ENCODE measurements at places on chromosomes 7 and 10. TPM values are rescaled to one million over a fixed set of nuclear protein-coding genes. Genes with fewer than 3 reads are reported as not detected.

DNA sequence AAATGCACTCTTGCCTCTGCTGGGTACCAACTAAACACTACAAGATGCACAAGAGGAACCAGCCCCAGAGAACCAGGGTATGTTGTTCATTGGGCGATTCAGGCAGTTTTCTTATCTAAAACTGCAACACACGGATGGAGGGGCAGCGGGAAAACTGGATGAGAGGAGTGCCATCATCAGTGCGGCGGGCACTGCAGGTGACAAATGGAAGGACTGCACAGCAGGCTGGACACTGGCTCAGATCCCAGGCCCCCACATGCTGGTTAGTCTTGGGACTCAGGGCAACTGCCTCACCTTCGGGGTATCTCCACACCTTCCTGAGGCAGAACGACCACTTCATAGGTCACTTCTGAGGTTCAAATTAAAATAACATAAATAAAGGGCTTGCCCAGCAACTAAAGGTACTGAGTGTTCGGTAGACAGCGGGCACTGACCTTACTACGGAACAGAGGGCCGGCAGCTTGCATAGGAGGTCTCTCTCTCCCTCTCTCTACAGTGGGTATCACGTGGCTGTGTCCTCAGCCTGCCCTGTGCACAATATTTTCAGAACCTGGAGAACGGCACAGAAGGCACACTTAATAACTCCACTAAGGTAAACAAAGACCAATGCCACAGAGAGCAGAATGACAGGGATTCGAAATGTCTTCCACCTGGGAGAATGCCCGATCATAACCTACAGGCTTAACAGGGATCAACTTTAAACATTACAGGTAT lies 72.1 kb downstream of the GRB10 start:
- no peak for DNase-seq

SLC18A3 gene
- not detected for total RNA-seq

DNA sequence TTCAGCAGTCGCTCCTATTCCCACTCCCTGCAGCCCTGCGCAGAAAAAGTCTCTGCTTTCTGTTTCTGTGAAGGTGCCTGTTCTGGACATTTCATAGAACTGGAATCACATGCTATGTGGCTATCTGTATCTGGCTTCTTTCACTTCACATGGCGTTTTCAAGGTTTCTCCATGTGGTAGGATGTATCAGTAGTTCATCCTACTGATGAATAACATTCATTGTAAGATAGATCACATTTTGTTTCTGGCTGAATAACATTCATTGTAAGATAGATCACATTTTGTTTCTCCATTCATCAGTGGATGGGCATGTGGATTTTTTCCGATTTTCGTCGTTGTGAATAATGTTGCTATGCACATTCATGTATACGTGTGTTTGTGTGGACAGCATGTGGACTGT lies 44.5 kb downstream of the HSPA12A start:
- no peak for DNase-seq

- peak; percentile 12 for DNase-seq
Measured at GRCh38 chr7:120961638-120962173, 11.1 kb downstream of the ING3 start.

GRCh38 chr10:132359305-132360040 lies 27.5 kb downstream of the LRRC27 start:
- DNase-seq, result no peak

DNA sequence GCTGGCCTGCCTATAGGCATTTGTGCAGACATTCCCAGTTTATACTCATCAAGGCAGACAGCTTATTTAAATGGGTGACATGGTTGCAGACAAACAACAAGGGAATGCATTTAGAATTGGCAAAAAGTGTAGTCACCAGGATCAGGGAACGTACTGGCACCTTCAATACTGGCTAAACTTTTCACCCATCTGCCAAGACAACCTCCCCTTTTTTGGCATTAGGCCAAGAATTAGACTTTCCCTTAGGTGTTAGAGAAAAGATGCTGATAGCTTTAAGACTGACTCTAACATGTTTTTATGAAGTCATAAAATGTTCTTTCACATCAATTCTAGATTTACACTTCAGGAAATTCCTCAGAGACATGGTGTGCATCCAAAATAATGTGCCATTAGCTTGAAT lies 365.9 kb downstream of the PHTF2 start:
- DNase-seq, result no peak

ETV1 gene
- total RNA-seq, result 11.9 TPM

- DNase-seq, result peak; percentile 44
Measured at GRCh38 chr7:129376076-129376777, 58.0 kb upstream of the STRIP2 start.

GRCh38 chr7:155192961-155193640 lies 104.6 kb upstream of the INSIG1 start:
- DNase-seq, result no peak

GRCh38 chr7:14303536-14303935 lies 314.1 kb upstream of the ETV1 start:
- no peak for DNase-seq

GRCh38 chr7:138520742-138521141 lies 60.7 kb downstream of the TRIM24 start:
- no peak for DNase-seq

DYNC1I1 gene
- total RNA-seq, result 4.4 TPM

- no peak for DNase-seq
Measured at GRCh38 chr10:56586461-56586891, 225.4 kb upstream of the ZWINT start.

GRCh38 chr7:78074713-78075112 lies 276.1 kb downstream of the PHTF2 start:
- no peak for DNase-seq

- DNase-seq, result no peak
Measured at GRCh38 chr7:147022056-147022455, 905.5 kb downstream of the CNTNAP2 start.

DNA sequence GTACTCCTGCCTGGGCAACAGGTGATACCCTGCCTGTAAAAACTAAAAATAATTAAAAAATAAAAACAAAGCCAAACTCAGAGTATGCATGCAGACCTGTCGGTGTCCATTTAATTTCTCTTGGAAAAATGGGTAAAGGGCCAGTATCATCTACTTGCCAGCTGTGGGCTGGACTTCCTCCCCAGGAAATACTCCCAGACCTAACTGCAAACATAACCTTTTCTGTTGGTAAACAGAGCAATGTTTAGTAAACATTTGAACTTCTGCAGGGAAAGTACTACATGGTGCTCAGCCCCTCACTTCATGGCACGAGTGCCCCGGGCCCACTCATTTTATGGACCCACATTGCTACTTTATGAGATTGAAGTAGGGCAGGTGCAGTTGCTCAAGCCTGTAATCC lies 10.2 kb upstream of the TMEM248 start:
- DNase-seq, result no peak

- no peak for DNase-seq
Measured at GRCh38 chr7:10468908-10469307, 504.8 kb upstream of the PHF14 start.

- DNase-seq, result no peak
Measured at GRCh38 chr7:159205833-159206232, 61.2 kb upstream of the VIPR2 start.

- no peak for DNase-seq
Measured at GRCh38 chr7:96202102-96202501, 119.8 kb downstream of the SLC25A13 start.

C10orf53 gene
- not detected for total RNA-seq

- DNase-seq, result peak; percentile 46
Measured at GRCh38 chr7:108613147-108613948, 43.7 kb downstream of the DNAJB9 start.

NKX2-3 gene
- 0.12 TPM for total RNA-seq

- no peak for DNase-seq
Measured at GRCh38 chr10:53033396-53033795, 260.8 kb upstream of the MBL2 start.

- no peak for DNase-seq
Measured at GRCh38 chr7:133478591-133479135, 225.8 kb downstream of the EXOC4 start.

GRID2IP gene
- total RNA-seq, result 0.02 TPM

- peak; percentile 24 for DNase-seq
Measured at GRCh38 chr7:40057292-40057691, 77.1 kb downstream of the MPLKIP start.

TMEM26 gene
- total RNA-seq, result 5.7 TPM

GRCh38 chr10:133357285-133358161 lies at the start of gene FUOM:
Gene FUOM, minus strand, starts transcription at chr10:133358019. Its CDS starts 12 bp downstream, at chr10:133358007.
- peak; percentile 32 for DNase-seq

GRCh38 chr10:132509506-132510173 lies 27.9 kb upstream of the INPP5A start:
- DNase-seq, result no peak

ATP6V0A4 gene
- total RNA-seq, result 0.20 TPM

DNA sequence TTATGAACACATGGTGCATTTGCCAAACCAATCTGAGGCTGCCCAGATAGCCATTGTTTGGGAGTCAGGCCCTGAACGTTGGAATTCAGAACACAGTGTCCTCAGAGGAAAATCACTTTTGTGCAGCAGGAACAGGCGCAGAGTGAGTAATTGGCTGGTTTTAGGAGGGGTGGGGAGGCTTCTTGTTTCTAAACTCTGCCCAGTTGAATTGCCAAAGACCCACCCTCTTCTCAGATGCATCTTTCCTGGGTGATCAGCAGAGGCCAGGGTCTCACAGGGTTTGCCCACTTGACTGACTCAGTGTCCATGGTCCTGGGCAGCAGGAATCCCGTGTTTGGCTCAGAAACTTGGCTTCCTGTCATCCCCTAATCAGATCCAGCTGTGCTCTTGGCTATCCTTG lies 24.3 kb downstream of the PRLHR start:
- no peak for DNase-seq

GRCh38 chr7:114392686-114393085 lies 21.9 kb upstream of the FOXP2 start:
- DNase-seq, result peak; percentile 57

GRCh38 chr7:44713141-44713540 lies 35.5 kb upstream of the ZMIZ2 start:
- DNase-seq, result no peak

NPY4R2 gene
- total RNA-seq, result 0.86 TPM

NPC1L1 gene
- not detected for total RNA-seq

DNA sequence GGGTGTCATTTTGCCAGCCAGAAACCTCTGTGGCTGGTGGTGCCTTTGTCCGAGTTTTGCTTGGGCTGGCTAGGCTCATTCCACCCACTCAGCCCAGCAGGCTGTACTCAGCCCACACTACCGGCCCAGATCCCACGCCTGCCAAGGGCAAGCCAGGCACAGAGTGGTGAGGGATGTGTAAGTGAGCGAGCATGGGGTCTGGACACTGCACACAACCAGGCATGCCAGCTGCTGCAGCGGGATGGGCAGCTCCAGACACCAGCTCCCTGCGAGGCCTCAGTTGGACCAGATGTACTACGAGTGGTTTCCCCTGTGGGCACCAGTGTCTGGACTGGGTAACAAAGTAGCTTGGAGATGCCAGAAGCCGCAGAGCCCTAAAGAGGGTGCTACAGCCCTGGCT lies 134.2 kb upstream of the C7orf33 start:
- DNase-seq, result no peak

HMX3 gene
- total RNA-seq, result not detected

- DNase-seq, result no peak
Measured at GRCh38 chr10:24651923-24652322, 71.8 kb downstream of the ARHGAP21 start.

MSS51 gene
- total RNA-seq, result 0.10 TPM

GRCh38 chr10:29263506-29263905 lies 25.4 kb upstream of the LYZL1 start:
- no peak for DNase-seq

DNA sequence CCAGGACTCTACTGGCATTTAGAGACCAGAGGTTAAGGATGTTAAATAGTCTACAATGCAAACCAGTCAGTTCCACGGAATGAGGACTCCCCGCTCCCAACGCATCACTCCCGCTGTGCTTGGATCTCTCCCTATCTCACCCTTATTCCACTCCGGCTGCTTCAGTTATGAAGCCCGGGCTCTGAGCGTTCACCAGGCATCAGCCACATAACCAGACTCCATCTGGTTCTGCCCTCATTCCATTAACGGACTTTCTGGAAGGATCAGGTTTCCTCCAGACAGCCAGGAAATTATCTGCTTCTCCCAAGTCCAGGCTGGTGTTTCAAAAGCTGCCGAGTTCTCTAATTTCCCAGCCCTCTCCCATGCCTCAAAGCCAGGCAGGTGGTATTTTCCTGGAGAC lies 499.3 kb downstream of the GLRX3 start:
- no peak for DNase-seq

DNA sequence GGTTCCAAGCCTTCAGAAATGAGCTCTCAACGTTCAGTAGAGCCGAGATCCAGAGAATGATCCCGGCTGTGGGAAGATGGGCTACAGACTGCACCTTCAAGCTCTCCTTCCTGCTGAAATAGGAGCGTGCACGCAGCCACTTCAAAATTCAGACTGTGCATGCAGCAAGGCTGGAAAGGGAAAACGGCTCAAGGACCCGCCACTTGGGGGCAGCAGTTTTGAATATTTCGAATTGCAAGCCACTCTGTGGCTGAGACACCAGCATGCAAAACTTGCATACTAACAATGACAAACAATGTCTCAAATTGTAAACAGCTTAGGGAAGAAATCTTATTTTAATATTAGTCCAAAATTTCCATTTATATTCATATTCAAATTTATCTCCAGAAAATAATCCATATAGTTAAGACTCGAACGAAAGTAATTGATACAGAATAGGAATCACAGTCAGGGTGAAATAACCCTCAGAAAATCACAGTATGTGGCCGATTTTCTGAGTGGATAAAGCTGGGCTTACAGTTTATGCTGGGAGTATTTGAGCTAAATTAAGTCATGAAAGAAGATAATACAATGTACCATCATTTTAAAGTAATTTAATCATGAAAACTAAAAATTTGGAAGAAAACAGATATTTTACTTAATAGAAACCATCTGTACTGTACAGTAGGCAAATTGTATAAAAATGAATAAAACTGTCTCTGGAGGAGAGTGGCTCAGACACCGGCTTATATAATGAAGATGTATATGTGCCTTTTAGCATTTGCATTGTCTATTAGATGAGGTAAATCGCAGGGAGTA lies 137.9 kb upstream of the MKI67 start:
- DNase-seq, result peak; percentile 49

GRCh38 chr10:110859206-110859972 lies 12.3 kb upstream of the PDCD4 start:
- no peak for DNase-seq

DNA sequence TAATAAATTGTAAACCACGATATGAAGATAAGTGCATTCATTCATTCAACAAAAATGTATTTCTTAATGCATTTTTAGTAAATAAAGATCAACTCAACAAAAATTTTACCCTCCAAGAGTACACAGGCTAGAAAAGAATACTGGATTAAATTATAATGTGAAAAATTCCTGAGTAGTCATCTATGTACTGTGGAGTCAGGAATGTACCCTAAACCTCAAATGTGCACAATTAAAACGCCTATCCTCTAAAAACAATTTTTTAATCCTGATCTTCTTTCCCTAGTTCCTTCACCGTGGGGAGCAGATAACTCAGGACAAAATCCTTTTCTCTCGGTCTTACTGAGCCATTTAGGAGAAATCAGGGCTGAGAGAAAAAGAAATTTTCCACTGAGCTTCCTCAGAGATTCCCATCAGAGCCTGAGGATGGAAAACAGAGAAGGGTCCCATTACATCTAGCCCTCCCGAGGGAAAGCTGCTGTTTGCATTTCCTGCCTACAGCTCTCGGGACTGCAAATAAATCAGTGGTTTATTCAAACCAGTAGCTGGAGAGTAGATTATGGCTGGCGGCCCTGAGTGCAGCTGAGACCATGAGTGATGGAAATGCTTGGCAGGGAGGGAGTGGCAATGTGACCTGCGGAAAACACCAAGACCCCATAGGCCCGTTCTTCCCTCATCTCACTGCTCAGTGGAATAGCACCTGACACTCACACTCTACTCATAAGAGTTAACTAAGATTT lies 7.4 kb downstream of the TAS2R40 start:
- no peak for DNase-seq

SSC4D gene
- total RNA-seq, result 0.44 TPM

GRCh38 chr10:67812007-67812406 lies 26.0 kb downstream of the DNAJC12 start:
- DNase-seq, result no peak

ITGB1 gene
- 1,449 TPM for total RNA-seq

ADGRA1 gene
- not detected for total RNA-seq

ANKRD16 gene
- 1.6 TPM for total RNA-seq

Data from M059J (cell line).